ENCODE measurements at places on chromosomes 3 and 15. TPM values are rescaled to one million over a fixed set of nuclear protein-coding genes. Genes with fewer than 3 reads are reported as not detected.

ISLR2 gene
- total RNA-seq = 0.13 TPM

LAMB2 gene
- total RNA-seq = 319 TPM

ZPLD1 gene
- total RNA-seq = not detected

CYP1A2 gene
- not detected for total RNA-seq

DNA sequence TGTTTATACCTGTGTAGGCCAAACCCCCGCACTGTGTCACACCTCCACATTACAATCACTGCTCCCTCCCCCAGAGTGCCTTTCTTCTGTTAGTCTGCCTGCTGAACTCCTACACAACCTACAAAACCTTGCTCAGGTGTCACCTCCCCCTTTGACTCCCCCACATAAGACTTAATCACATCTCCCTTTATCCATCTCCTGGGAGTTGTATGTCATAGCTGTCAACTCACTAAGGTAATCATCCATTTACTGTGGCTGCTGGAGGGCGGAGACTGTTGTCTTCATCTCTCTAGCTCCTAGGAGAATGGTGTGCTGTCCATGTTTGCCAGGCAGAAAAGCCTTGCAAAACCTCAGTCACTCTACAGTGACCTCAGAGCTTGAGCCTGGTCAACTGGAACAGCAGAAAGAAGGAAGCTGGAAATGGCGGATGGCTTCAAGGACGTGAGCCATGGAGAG lies 43.8 kb downstream of the ZNF710 start:
- H3K4me3 ChIP-seq = no peak overlapping the region
- no peak for DNase-seq
- H3K4me1 ChIP-seq = peaks cover 22% of the 10 kb centered on the region
- peaks cover 4% of the 10 kb centered on the region for H3K36me3 ChIP-seq
- H3K27me3 ChIP-seq = no peaks in the 10 kb centered on the region

- H3K36me3 ChIP-seq = no peaks in the 10 kb centered on the region
- H3K27me3 ChIP-seq = no peaks in the 10 kb centered on the region
These were observed 57.7 kb downstream of the IQSEC1 start for GRCh38 chr3:13015286-13016082.

GRCh38 chr15:55710286-55710685 lies 32.7 kb downstream of the PRTG start:
- no peaks in the 10 kb centered on the region for H3K27me3 ChIP-seq
- no peak overlapping the region for H3K4me3 ChIP-seq
- no peak for DNase-seq
- H3K4me1 ChIP-seq = no peaks in the 10 kb centered on the region

DNA sequence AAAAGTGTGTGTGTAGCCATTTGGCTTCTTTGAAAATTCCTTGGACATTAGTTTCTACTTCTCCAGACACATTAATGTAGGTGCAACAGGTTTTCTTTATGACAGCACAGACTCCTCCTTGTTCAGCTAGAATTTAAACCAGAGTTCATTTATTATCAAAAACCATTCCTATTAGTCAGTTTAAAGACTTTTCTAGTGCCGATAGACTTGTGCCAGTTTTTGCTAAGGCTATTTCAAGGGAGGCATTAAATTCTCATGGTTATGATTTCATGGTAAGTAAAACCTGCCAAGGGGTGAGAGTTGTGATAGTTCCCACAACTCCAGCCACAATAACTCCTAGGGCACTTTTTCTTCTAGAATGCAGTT lies 20.6 kb upstream of the SENP7 start:
- H3K36me3 ChIP-seq = no peaks in the 10 kb centered on the region
- H3K27me3 ChIP-seq = no peaks in the 10 kb centered on the region
- no peak overlapping the region for H3K27ac ChIP-seq
- DNase-seq = no peak

- H3K36me3 ChIP-seq = no peaks in the 10 kb centered on the region
- H3K4me1 ChIP-seq = no peaks in the 10 kb centered on the region
- H3K27ac ChIP-seq = no peak overlapping the region
- H3K4me3 ChIP-seq = no peak overlapping the region
- H3K27me3 ChIP-seq = no peaks in the 10 kb centered on the region
These were observed 45.8 kb upstream of the PPP4R2 start for GRCh38 chr3:72950801-72951200.

DNA sequence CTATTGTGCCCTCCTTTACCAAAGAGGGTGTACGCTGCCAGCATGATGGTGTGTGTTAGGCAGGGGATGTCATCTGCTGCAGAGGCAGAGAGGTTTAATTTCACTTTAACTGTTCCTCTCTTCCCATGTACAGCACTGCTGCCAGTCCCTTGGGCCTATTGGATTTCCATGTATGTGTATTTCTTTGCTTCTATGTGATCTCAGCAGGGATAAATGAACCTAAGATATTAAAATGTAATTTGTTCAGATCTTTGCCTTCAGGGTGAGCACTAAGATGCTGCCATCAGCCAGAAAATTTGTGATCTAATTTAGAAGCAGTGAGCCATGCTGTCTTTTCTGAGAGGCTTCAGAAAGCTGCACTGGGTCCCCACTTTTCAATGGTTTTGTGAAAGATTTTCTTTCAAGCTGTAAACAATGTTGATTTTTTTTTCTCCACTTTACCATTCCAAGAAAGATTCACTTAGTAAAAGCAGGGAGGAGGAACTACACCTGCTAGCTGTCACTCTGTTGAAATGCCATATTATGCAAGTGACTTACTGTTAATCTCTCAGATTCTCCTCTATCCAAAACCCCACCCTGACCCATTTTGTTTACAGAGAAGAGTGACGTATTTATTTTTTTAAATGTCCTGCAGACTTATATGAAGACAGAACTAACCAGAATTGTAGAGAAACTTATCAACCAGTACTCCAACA lies 261.9 kb downstream of the TBL1XR1 start:
- DNase-seq = no peak
- no peaks in the 10 kb centered on the region for H3K27me3 ChIP-seq
- no peaks in the 10 kb centered on the region for H3K36me3 ChIP-seq

- no peaks in the 10 kb centered on the region for H3K27me3 ChIP-seq
- peak; percentile 17 for DNase-seq
- no peaks in the 10 kb centered on the region for H3K36me3 ChIP-seq
- no peak overlapping the region for H3K27ac ChIP-seq
These were observed 8.3 kb downstream of the PSTPIP1 start for GRCh38 chr15:77002954-77003912.

GRCh38 chr3:129793319-129793718 lies 100.2 kb downstream of the TMCC1 start:
- peaks cover 24% of the 10 kb centered on the region for H3K4me1 ChIP-seq
- no peaks in the 10 kb centered on the region for H3K36me3 ChIP-seq
- no peaks in the 10 kb centered on the region for H3K27me3 ChIP-seq
- DNase-seq = no peak

GRCh38 chr15:62809968-62810260 lies 232.6 kb upstream of the TPM1 start:
- H3K27me3 ChIP-seq = no peaks in the 10 kb centered on the region
- no peak for DNase-seq
- H3K36me3 ChIP-seq = no peaks in the 10 kb centered on the region
- no peaks in the 10 kb centered on the region for H3K4me1 ChIP-seq
- no peak overlapping the region for H3K27ac ChIP-seq
- H3K4me3 ChIP-seq = no peak overlapping the region

- H3K36me3 ChIP-seq = no peaks in the 10 kb centered on the region
- H3K27ac ChIP-seq = no peak overlapping the region
- H3K4me1 ChIP-seq = no peaks in the 10 kb centered on the region
- DNase-seq = no peak
- H3K27me3 ChIP-seq = no peaks in the 10 kb centered on the region
These were observed 157.4 kb downstream of the LEKR1 start for GRCh38 chr3:156983559-156983958.

DNA sequence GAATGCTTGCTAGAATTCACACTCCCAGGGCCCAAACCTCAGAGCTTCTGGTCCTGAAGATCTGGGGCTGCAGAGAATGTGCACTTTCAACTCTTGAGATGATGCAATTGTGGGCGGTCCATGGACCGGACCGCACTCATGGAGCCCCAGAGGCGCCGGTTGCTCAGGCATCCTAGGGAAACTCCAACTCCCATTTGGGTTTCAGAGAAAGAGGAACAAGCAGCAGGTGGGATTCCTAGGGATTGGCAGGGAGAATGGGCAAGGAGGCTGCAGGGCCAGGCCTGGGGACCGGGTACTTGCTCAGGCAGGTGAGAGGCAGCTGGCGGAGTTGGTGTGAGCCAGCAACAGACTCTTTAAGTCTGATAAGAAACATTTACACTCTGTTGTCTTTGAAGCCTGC lies 3.5 kb downstream of the NOX5 start:
- H3K4me1 ChIP-seq = no peaks in the 10 kb centered on the region
- no peak overlapping the region for H3K27ac ChIP-seq
- no peak for DNase-seq
- H3K36me3 ChIP-seq = no peaks in the 10 kb centered on the region

DNA sequence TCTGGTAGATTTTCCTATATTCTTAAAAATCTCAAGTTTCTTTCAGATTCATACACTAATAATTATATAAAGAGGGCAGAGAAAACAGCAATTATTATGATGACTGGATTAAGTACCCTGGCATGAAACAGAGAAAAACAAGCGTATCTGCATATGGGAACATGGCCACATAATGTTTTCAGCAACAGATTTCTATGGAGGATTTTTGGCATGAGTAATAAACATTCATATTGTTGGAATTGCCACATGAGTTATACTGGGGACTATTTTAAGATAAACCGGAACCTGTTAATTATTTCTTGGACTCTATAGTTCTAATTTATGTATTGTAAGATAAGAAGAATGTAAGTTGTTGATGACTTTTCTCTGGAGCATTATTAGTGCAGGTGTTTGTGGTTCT lies 112.7 kb downstream of the OXSM start:
- H3K4me3 ChIP-seq = no peak overlapping the region
- no peak overlapping the region for H3K27ac ChIP-seq
- no peak for DNase-seq
- H3K4me1 ChIP-seq = no peaks in the 10 kb centered on the region
- H3K27me3 ChIP-seq = no peaks in the 10 kb centered on the region

GRCh38 chr3:142884531-142884930 lies 4.4 kb downstream of the PCOLCE2 start:
- DNase-seq = no peak
- no peak overlapping the region for H3K27ac ChIP-seq
- H3K4me3 ChIP-seq = no peak overlapping the region
- H3K36me3 ChIP-seq = no peaks in the 10 kb centered on the region
- H3K27me3 ChIP-seq = no peaks in the 10 kb centered on the region

DNA sequence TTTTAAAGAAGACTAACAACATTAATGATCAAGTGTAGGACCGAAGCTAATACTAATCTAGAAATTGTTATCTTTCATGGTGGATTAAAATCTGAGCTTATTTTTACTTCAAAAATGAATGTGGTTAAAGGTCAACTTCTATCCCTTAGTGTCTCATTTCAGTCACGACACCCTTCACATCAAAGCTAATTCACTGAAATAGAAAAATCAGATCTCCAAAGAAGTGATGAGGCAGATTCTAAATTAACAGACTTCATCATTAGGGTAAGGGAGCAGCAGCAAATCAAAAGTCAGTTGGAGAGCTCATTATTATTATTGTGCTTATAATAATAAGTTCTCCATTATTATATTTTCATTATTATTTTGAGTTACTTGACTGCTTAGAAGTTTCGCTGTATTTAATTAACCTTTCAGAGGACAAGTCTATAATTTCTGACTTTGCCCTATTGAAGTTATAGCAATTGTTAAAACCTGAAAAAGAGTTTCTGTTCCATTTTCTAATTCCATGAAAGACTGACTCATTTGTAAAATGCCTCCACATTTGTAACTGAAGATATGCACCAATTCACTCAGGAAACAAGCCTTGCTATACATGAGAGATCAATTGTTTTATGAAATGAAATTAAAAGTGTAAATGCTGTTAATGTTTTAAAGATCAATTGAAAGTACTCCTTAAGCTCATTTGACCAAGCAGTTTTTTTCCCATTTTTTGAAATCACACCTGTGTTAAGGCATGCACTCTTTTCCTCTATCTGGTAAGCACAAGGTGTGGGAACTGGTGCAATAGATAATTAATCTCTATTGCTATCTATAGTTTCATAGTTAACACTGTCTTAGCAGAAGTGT lies 23.1 kb upstream of the CMC1 start:
- no peaks in the 10 kb centered on the region for H3K4me1 ChIP-seq
- H3K36me3 ChIP-seq = no peaks in the 10 kb centered on the region
- H3K27me3 ChIP-seq = no peaks in the 10 kb centered on the region
- no peak for DNase-seq
- H3K27ac ChIP-seq = no peak overlapping the region

DNA sequence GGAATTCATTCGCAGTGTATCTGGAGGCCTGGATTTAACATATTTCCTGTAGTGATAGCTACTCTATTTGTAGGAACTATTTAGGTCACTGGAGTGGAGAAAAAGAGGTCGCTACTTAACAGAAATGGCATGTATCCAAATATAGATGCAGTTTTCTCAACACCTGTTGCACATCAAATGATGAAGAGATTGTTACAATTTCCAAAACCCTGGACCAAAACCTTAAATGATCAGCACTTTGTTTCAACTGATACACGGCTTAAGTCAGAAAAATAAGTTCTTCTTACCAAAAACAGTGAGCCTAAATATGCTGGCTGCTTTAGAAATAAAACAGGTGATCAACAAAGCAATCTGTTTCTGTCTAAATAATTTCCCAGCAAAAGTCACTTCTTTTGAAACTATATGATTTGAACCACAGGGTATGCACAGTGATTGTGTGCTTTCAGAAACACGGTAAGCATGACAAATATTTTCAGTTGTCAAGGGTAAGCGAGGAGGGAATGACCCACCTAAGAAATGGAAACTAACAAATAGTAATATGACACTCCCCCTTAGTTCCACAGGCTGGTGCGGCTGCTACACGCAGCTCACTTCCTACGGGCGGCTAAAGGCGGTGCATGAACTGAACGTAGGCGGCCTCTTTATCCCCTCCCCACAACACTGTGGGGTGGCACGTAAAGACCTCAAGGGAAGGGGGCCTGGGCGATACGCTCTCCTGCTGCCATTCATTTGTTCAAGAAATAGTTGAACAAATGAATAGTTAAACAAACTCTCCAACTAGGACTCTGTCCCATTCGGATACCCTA lies 1.1 kb downstream of the EHD4 start:
- no peaks in the 10 kb centered on the region for H3K36me3 ChIP-seq
- DNase-seq = no peak
- no peaks in the 10 kb centered on the region for H3K27me3 ChIP-seq
- H3K4me3 ChIP-seq = peak overlapping the region; percentile 88
- H3K27ac ChIP-seq = peak overlapping the region; percentile 97

DNA sequence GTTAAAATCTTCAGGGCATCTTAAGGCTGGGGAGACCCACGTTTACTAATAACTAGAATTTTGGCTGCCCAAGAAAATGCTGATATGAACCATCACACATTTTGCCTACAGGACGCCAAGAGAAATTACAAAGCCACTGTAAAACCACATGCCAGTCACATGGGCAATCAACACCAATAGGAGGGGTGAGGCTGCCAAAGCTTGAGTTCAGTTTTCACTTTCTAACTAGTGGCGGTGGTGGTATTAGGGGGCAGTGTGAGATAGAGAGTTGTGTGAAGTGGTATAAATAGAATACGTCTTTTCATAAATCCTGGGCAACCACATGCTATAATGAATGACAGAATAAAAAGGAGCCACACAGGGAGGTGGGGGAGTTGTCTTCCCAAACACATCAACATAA lies 147.3 kb downstream of the WNT5A start:
- H3K4me3 ChIP-seq = no peak overlapping the region
- no peak overlapping the region for H3K27ac ChIP-seq
- H3K4me1 ChIP-seq = peaks cover 4% of the 10 kb centered on the region
- no peaks in the 10 kb centered on the region for H3K36me3 ChIP-seq
- DNase-seq = no peak

GRCh38 chr15:41838400-41838897 lies at the start of gene PLA2G4B:
Gene PLA2G4B, plus strand, starts transcription at chr15:41838847. Its CDS starts 67 bp downstream, at chr15:41838914.
- H3K4me1 ChIP-seq = peaks cover 86% of the 10 kb centered on the region
- no peaks in the 10 kb centered on the region for H3K27me3 ChIP-seq
- peak within 1 kb of the TSS; percentile 19 for H3K4me3 ChIP-seq

- no peaks in the 10 kb centered on the region for H3K36me3 ChIP-seq
- H3K27me3 ChIP-seq = no peaks in the 10 kb centered on the region
- H3K27ac ChIP-seq = no peak overlapping the region
- H3K4me1 ChIP-seq = peaks cover 5% of the 10 kb centered on the region
These were observed 37.4 kb downstream of the ARIH1 start for GRCh38 chr15:72511536-72511935.
